Frontal cortex (tissue), 4 donors: ENCODE measurements at places on chromosomes 4 and X.

DNA sequence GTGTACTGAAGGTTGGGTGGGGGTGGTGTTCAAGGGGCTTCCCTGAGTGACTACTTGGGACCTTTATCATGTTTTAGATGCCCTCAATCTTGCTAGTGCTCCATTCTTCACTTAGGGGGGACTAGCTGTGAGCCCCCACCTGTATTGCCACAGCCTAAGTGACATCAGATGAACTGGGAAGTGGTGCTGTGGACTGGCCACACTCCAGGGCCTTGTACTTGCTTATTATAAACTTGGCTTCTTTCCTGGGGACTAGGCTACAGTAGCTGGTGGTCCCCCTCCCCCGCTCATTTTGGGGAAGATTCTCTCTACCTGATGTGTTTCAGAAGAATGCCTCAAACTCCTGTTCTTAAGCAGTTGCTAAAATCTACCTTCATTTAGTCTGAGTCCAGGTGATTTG lies 46.7 kb upstream of the WDR1 start:
- DNase-seq, result no peak

GRCh38 chr4:40395166-40395900 lies 60.2 kb downstream of the CHRNA9 start:
- DNase-seq, result no peak

GRCh38 chr4:52984462-52984881 lies 122.4 kb downstream of the RASL11B start:
- no peak for DNase-seq

DNA sequence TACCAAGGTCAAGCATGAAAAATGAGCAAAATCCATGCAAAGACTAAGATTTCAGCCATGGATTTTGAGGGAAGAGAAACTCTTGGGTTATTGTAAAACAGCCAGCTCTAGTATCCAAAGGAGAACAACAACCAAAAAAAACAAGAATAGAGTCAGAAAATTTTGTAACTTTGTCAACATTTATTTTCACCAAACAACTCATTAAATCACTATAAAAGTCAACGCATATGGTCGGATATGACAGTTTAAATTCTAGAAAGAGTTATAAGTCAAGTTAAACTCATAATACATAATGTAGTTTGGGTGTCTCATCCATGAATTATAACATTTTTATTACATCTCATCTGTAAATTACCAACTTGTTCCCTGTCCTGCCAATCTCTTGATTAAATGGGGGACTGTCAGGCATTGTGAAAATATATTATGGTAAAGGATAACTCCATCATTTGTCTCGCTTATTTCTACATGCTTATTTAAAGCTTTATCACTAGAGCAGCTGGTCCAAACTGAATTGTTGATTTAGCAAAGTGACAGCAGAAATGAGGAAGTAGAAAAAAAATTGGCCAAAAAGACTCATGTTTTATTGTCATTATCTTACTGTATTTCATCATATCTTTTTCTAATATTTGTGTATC lies 224.8 kb upstream of the NOCT start:
- DNase-seq, result no peak

GRCh38 chr4:25031077-25031621 lies 403 bp upstream of the LGI2 start:
- DNase-seq, result no peak

- no peak for DNase-seq
Observed at GRCh38 chr4:53559021-53559620, 32.2 kb downstream of the LNX1 start.

DNA sequence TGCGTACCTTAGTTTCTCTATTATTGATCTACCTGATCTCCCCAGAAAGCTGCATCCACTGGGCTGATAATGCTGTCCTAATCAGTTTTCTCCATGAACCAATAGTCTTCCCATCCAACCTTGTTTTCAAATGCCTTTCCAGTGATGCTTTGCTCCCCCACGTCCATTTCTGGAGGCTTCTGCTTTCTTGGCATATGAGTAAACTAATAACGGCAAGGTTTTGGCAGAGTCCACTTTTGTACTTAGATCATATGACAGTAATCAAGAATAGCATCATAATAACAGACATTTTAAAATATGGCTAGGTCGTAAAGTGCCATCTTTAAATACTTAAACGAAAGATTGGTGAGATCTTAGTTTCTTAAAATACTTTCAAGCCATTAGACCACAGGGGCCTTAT lies 38.4 kb upstream of the FAM9B start:
- no peak for DNase-seq

DNA sequence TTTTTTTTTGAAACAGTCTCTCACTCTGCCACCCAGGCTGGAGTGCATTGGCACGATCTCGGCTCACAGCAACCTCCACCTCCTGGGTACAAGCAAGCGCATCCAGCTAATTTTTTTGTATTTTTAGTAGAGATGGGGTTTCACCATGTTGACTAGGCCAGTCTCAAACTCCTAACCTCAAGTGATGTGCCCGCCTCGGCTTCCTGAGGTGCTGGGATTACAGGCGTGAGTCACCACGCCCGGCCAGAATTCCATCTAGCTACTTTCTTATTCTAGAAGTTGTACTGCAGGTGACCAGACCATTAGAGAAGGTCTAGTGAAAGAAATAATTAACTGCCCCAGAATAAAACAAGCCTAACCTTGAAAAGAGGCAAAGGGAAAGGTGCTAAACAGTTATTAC lies 2.3 kb downstream of the LRBA start:
- no peak for DNase-seq

DNA sequence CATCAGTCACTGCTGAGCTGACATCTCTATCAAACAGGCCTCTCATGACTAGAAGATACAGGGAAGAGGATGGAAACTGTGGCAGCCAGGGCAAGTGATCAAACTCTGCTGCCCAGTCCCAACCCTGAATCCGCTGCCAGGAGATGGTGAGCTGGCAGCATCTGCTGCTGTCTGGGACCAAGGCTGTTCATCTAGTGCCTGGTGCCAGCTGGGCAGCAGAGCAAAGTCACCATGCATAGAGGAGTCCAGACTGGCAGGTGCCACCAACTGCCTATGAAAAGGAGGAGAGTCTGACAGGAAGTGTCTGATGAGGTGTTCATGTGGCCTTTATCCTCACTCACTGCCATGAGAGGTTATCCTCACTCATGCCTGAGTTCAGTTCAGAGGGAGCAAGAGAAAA lies 518.9 kb downstream of the MID1IP1 start:
- no peak for DNase-seq
